CMK (cell line): ENCODE measurements at places on chromosomes 16 and 17.

DNA sequence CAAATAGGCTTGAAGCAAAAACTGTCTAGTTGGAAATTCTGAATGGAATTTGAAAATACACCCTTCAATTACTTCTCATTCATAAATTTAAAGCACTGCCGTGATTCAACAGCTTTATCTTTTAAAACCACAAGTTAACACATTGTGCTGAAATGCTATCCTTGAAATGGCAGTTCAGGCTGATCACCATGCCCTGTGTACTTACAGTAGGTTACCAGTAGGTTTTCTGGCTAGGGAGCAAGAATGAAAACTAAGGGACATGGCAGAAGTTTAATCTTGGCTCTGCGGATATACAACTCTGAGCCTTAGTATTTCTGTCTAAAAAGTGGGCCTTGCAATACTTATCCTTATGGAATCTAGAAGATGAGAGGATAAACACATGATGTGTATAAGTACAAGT, 28.0 kb downstream of the NXPH3 start:
- DNase-seq, result no peak

GRCh38 chr16:20806168-20807050, at the start of the genes ERI2 and REXO5:
Gene ERI2, minus strand, starts transcription at chr16:20806472. Its CDS starts 42 bp downstream, at chr16:20806430.
Gene REXO5, plus strand, starts transcription at chr16:20806527. Its CDS starts 427 bp downstream, at chr16:20806954.
- peak; percentile 92 for DNase-seq

GRCh38 chr16:86461037-86461436, 49.3 kb upstream of the FOXF1 start:
- no peak for DNase-seq

- DNase-seq, result peak; percentile 11
These were observed 55.4 kb downstream of the ABAT start for GRCh38 chr16:8729779-8730334.

DNA sequence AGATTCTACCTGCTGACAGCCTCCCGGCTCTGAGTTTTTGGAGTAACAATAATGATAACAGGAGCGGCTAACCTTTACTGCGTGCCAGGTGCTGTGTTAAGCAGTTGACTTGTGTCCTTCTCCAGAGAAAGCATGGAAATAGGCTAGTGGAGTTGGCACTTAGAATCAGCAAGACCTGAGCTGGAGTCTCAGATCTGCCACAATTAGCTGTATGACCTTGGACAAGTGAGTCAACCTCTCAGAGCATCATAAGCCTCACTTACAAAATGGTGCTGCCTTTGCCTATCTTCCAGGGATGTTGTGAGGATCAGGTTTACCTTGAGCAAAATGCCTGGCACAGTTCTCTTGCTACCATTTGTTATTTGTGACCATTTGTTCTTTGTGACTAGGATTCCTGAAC, 32.1 kb upstream of the TEX2 start:
- no peak for DNase-seq

- DNase-seq, result no peak
These were observed 19.2 kb upstream of the MTSS2 start for GRCh38 chr16:70705056-70705455.

DNA sequence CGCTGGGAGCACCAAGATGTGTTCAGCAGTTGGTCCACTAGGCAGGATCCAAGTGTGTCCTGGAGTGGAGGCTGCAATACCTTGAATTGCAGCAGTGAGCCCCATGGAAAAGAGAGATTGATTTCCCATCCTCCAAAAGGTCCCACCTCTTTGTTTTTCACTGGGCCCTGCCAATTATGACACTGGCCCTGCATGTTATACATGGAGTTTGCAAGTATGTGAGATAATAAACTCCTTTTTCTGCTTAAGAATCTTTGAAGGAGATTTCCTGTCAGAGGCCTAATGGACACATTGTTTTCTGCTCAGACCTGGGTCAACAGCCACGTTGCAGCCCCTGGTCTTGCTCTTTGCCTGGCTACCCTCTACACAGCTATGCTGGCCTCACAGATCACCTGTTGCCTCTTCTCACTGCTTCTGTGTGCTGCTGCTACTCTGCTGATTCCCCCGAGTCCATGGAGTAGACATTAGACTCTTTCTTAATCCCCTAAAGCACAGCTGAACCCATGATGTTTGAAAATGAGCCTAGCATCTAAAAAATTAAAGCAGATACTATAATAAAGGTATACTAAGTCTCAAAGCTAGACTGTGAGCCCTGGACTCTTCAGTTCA, 341.9 kb upstream of the CDH11 start:
- DNase-seq, result no peak

GRCh38 chr16:52418201-52418600, 128.7 kb downstream of the TOX3 start:
- no peak for DNase-seq

GRCh38 chr17:1695365-1695764, 10.7 kb upstream of the PRPF8 start:
- no peak for DNase-seq

GRCh38 chr17:34178092-34178491, 77.0 kb upstream of the CCL2 start:
- DNase-seq, result no peak

DNA sequence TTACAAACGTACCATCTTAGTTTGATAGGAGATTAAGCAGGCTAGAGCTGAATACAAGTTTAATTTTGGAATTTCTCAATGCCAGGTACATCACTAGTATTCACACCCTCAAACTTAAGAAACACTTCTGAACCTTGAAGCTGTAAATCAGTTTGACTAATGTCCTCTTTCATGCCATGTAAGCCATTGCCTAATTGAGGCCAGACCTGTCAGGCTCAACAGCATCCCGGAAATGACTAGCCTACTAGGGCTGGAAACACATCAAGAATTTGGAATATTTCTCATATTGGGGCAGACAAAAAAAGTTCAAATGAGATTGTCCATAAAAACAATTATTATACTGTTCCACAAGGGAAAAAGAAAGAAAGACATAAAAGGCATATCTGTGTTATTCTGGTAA, 1.7 kb downstream of the USP32 start:
- no peak for DNase-seq

DNA sequence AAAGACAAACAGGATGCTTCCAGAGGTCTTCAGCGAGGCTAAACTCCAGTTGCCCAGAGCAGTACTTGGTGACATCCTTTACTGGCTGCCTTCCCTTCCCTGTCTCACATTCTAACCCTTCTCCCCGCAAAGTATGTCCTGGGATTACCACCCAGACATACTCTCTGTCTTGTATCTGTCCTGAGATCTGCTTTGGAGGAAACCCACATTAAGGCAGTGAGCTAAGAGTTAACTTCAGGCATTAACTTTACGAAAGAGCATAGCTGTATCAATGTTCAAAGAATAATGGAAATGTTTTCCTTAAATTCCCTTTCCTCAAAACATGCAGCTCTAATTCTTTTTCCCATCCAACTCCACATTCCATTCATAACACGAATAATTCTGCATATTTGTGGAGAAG, 385.2 kb downstream of the NPIPA8 start:
- DNase-seq, result no peak

GRCh38 chr17:76005263-76006149, 4.9 kb downstream of the CDK3 start:
- DNase-seq, result peak; percentile 31

DNA sequence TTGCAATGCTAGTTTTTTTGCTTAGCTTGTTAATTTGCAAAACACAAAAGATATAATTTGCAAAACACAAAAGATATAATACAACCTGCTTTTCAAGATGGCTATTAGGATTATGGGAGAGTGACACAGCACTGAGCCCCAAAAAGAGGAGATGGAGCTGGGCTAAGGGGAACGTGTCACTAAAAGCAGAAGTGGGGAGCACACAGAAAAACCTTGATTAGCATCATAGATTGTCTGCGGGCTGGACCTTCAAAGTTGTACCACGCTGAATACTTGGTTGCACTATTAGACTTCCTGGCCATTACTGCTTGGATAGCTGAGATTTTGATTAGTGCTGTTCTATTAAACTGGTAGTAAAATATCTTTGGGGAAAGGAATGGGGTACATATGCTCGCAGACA, 36.2 kb downstream of the KCNJ16 start:
- no peak for DNase-seq

DNA sequence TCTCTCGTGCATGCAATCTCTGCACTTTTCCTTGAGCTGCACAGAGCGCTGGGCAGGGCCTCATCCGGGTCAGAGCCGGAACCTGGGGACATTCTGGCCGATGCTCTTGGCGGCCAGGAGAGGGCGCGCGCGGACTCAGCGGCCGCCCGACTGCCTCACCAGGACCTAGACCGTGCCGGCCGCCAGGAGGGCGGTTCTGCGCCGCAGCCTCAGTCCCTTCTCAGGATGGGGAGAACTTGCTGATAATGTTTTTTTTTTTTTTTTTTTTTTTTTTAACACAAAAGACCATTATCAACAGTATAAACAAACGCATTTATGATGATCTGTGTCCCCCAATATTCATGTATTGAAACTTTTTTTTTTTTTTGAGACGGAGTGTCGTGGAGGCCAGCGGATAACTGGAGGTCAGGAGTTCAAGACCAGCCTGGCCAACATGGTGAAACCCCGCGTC, 8.1 kb upstream of the FLYWCH2 start:
- peak; percentile 54 for DNase-seq

DNA sequence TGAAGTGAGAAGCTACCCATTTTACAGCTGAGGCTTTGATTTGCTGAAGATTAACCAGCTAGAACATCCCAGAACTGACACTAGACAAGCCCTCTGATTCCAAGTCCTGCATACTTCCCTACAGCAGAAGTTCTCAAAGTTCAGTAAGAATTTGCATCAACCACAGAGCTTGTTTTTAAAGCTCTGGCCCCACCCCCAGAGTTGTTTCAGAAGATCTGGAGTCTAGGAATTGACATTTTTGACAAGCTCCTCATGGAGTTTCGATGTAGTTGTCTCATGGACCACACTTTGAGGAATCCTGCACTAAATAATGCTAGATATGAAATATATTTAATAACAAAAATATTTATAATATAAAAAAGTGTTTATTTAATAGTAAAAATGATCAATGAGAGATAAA, 120.3 kb upstream of the ADAMTS18 start:
- DNase-seq, result no peak

DNA sequence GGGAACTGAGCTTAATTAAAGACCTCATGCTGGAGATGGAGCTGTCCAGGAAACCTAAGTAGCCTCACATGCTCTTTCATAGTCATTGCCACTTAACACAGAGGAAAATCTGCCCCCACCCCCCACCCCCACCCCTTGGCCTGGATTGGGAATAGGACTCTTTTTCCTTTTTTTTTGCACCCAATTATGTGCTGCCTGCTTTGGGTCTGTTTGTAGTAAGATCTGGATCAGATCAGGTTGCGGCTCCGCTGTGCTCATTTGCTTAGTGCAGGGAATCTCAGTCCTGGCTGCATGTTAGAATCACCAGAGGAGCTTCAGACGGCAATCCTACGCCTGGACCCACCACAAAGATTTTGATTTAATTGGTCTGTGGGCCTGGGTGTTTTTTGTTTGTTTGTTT, 219.0 kb downstream of the UTP18 start:
- DNase-seq, result no peak

GRCh38 chr16:67926181-67926750, 5.4 kb downstream of the CTRL start:
- DNase-seq, result no peak

- no peak for DNase-seq
These were observed at the start of gene GJD3 for GRCh38 chr17:40364121-40364861. Gene GJD3, minus strand, starts transcription at chr17:40364737. Its CDS starts 922 bp downstream, at chr17:40363815.

- no peak for DNase-seq
These were observed 114.5 kb downstream of the CPPED1 start for GRCh38 chr16:12688951-12689850.

GRCh38 chr17:58121925-58122324, 26.3 kb upstream of the OR4D1 start:
- no peak for DNase-seq

DNA sequence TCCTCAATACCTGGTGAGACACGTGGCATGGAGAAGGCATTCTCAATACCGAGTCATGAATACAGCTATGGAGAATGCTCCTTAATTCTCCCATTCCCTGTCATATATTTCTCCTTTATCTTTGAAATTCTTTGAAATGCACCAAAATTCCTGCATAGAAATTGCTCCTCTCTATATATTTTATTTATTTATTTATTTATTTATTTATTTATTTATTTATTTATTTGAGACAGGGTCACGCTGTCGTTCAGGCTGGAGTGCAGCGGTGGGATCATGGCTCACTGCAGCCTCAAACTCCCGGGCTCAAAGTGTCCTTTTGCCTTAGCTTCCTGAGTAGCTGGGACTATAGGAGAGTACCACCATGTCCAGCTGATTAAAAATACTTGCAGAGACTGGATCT, 190.3 kb upstream of the MAF start:
- no peak for DNase-seq

DNA sequence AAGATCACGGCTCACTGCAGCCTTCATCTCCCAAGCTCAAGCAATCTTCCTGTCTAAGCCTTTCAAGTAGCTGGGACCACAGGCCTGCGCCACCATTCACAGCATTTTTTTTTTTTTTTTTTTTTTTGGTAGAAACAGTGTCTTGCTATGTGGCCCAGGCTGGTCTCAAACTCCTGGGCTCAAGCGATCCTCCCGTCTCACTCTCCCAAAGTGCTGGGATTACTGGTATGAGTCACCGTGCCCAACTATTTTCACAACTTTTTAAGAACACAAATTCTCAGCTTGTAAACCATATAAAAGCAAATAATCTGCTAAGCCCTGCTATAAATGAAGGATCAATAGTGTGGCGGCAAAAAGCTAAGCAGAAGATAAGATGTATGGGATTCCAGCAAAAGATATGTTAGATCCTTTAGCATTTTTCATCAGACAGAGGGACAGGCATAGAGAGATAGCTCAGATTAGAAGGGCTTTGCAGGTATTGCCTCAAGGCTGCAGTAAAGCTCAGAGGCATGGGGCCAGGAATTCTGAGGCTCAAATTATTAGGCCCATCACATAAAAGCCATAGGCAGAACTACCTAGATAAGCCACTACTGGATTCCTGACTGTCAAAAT, 55.1 kb downstream of the EMP2 start:
- DNase-seq, result no peak

GRCh38 chr16:87057211-87057881, 259.8 kb downstream of the C16orf95 start:
- no peak for DNase-seq

DNA sequence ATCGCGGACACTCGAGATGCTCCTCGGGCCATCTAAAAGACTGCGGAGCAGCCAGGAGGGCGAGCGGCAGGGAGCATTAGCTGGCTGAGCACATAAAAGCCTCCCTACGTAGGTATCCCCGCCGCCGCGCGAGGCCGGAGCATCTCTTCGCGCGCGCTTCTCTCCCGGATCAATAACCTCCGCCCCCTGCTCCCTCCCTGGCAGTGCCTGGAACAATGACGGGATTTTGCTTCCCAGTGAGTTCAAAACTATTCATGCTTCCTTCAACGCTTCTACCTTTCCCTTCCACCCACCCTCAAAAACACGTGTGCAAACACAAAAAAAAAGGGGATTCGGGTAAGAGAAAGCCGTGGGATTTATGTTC, 984 bp downstream of the CENPV start:
- DNase-seq, result no peak

GRCh38 chr17:13635951-13636350, 34.2 kb upstream of the HS3ST3A1 start:
- no peak for DNase-seq

GRCh38 chr17:36128411-36128978, 24.9 kb downstream of the CCL4 start:
- no peak for DNase-seq

- DNase-seq, result no peak
These were observed 6.4 kb upstream of the GGT6 start for GRCh38 chr17:4566785-4567184.
